Activated T-cell treated with anti-CD3 and anti-CD28 coated beads for 24 hours (primary cell): ENCODE measurements at places on chromosomes 11 and 22.

- peak; percentile 17 for DNase-seq
Observed at GRCh38 chr11:18633256-18634139, 644 bp downstream of the SPTY2D1 start.

DNA sequence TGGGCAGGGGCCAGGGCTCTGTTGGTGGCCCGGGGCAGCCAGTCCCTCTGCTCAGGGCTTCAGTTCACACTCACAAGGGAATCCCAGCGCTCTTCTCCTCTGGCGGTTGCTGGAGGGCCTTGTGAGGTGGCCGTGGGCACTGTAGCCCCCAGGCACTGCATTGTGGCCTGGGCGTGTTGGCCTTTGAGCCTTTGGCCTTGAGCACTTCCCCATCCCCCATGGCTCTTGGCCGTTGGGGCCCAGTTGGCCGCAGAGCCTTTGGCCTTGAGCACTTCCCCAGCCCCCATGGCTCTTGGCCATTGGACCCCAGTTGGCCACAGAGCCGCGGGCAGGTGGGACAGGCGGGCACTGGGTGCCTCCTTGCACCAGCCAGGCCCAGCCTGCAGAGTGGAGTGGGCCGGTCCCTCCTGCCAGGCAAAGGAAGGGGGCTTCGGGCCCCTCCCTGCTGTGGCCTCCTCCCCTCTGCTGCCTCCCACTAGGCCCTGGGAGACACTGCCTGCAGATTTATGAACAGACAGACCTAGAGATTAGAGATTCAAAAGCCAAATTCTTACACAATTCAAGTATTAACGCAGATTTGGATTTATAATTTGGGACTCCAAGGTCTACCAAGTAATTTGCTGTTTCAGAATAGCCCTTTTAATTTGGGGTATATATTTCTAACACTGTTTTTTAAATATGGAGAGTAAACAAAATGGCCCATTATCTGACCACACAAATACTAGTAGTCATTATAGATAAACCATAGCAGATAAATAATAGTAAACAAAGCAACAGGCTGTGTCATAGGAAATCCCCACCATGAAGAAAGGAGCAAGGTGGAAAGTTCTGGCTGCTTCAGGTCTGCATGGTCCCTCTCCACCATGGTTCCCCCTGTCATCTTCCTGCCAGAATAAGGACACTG, 18.2 kb upstream of the TXNRD2 start:
- DNase-seq: no peak

DNA sequence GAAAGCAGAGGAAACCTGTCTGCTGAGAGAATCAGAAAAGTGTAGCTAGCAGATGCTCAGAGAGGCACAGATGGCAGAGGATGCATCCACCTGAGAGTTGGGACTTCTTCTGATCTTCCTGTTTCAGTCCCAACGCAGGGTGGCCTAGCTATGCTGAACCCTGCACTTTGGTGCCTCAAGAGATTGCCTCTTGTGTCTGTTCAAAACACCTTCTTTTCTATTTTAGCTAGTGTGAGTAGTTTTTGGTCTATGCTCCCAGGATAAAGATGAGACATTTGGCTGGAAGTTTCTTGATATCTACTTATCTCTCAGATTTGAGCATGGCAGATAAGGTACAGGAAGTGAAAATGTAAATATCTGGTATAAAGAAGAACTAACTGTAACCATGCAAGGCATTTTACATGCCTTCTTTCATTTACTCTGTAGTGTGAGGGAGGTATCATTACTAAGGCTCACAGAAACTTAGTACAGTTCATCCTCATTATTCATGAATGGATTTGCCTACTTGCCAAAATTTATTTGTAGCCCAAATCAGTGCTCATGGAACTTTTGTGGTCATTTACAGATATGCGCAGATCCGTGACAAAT, 47.0 kb upstream of the PSMA1 start:
- DNase-seq: no peak

DNA sequence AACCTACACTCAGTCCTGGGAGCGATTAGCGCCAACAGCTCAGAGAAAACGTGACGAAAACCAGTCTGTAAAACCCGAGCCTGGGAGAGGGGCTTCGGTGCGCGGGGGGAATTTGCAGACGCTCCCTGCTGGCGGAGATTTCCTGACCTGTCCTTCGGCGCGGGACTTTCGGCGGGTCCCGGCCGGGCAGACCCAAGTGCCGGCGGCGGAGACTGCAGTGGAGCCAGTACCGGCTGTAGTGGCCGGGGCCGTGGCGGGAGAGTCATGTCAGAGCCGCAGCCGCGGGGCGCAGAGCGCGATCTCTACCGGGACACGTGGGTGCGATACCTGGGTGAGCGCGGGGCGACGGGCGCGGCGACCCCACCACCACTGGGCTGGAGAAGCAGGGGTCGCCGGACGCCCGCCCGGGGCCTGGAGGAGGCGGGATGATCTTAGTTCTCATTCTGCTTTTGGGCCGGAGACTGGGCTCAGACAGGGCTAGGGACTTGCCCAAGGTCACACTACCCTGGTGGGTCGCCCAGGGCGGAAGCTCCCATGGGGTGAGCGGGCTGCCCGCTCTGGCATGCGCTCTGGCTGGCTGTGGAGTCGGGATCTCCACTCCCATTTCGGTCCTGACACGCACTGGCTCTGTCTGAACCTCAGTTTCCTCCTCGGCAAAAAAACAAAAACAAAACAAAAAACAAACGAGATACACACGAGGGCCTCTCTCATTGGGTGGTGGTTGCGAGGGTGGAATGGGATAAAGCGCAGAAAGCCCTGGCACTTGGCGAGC, at the start of gene MTFP1:
Gene MTFP1, plus strand, starts transcription at position 153 of the 772 bp plus-strand sequence. Its CDS starts 112 bp downstream, at position 265.
- peak; percentile 46 for DNase-seq

DNA sequence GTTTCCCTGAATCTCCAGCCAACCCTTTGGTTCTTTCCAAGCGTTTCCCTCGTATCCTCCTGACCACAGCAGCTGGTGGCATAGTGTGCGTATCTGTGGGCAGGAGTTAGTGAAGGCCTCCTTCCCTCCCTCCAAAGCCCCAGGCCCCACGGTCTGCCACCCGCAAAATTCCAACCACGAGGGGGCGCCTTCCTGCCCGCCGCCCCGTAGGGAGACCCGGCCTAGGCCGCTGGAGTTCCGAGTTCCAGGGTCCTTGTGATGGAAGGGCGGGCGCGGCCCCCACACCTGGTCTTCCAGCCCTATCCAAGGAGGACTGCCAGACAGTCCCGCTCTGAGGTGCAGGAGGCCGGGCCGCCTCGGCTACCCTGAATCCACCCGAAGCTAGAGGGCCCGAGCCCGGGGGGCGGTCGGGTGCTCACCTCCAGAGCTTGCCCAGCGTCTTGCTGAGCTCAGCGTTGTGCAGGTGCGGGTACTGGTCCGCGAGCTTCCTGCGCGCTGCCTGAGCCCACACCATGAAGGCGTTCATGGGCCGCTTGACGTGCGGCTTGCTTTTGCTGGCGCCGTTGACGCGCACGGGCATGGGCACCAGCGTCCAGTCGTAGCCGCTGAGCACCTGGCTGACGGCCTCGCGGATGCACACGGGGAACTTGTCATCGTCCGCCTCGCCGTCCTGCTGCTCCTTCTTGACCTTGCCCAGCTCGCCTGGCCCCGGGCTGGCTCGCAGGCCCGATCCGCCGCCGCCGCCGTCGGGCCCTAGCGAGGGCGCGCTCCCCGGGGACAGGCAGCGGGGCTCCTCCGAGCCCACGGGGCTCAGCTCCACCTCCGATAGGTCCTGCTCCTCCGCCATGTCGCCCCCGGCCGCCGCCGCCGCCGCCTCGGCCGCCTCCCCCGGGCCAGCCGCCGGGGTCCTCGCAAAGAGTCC, 1.2 kb downstream of the SOX10 start:
- no peak for DNase-seq
